ENCODE measurements at places on chromosomes 7 and 10.
A peak's percentile ranks its signal among the peaks of the same experiment; 100 is the strongest.

DNA sequence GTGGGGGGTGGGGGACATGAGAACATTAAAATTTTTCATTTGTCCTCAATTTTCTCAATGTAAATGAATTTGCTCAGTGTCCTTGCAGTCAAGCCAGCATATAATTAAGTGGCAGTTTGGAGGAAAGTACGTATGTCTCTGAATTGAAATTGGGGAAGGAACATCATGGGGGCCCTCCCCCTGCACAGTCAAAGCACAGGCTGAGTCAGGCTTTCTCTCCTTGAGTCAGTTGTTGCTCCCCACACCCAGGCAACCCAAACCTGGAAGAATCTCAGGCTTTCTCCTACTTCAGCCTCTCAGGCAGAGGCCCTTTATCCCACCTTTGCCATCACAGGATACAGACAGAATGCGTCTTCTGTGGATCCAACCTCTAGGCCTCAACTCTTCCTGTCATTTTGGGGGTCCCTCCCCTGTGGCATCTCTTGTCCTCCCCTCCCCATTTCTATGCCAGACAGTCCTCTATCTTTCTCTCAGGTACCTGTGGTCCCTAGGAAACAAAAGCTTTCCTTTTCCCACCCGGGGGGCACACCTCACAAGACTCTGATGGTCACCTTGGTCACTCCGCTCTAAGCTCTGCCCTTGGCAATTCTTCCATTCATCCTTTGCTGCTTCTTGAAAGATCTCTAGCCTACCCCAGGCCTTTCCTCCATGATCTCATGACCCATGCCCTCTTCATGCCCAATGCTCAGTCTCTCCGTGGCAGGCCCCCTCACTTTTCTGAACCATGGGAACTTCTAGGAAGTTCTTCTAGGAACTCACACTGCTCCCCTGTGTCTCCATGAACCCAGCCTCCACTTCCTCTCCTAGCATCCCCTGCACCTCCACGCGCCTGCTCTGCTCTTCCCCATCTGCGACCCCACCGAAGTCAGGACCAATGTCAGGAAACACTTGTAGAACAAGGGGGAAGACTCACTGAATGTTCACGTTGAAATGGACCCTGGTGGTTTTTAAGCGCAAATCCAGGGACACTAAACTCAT lies 40.4 kb downstream of the CREB3L2 start:
- DNase-seq = peak; percentile 66

GRCh38 chr7:1553512-1554210 lies 2.3 kb downstream of the TMEM184A start:
- DNase-seq = no peak

GRCh38 chr10:43906490-43906889 lies 257.8 kb upstream of the ZNF32 start:
- no peak for DNase-seq

- no peak for DNase-seq
Observed at GRCh38 chr10:52649511-52649910, 123.1 kb downstream of the MBL2 start.

- no peak for DNase-seq
Observed at GRCh38 chr10:125567529-125567928, 115.4 kb downstream of the TEX36 start.

GRCh38 chr10:110399106-110399964 lies 94.6 kb upstream of the SMNDC1 start:
- no peak for DNase-seq

GRCh38 chr7:95199779-95200558 lies 124.4 kb downstream of the PON1 start:
- DNase-seq = peak; percentile 4

Data from MV-4-11 (cell line).